Stimulated activated naive CD8-positive, alpha-beta T cell treated with anti-CD3 and anti-CD28 coated beads, Interleukin-15, amount 100 ng/mL, for 72 hours (primary cell): ENCODE measurements at places on chromosomes 6 and 20.
A peak's percentile ranks its signal among the peaks of the same experiment; 100 is the strongest.

- peak; percentile 52 for DNase-seq
These were observed 19.4 kb upstream of the MUC21 start for GRCh38 chr6:30964075-30964474.

- DNase-seq, result no peak
These were observed 116.2 kb downstream of the LCA5 start for GRCh38 chr6:79421001-79421411.

DNA sequence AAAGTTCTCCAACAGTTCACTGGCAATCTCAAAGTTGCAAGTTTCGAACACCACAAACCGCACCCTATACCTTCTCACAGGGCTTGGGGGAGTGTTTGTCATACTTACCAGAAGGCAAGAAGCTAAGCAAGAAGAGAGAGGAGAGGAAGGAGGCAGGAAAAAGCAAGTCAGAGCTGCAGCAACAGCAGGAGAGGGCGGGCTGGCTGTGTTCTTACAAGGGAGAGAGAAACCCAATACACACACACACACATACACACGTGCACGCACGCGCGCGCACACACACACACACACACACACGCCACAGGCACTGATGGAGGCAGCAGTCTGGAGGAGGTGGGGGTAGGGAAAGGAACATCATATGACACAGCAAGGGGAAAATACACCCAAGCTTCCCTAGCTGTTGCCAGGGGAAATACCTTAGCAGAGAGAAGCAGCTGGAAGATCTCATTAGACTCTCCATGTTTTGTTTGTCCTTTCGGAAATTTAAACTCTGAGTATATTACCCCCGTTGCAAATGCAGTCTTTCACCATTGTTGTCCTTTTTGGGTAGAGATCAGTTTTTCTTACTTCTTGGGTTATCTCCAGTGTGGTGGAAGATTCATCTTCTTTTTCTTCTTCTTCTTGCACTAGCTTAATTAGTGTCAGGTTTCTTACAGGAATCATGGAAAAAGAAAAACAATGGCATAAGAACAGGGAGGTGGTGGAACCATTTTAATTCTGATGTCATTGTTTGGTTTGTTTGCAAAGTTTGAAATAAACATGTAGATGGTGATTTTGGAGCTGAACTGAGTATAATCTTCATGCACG, at the start of gene TXLNB:
Gene TXLNB, minus strand, starts transcription at position 186 of the 807 bp plus-strand sequence. CDS start 3,099 bp downstream, outside the sequence.
- peak; percentile 87 for DNase-seq

GRCh38 chr6:53282741-53283140, 66.0 kb downstream of the ELOVL5 start:
- DNase-seq, result no peak

DNA sequence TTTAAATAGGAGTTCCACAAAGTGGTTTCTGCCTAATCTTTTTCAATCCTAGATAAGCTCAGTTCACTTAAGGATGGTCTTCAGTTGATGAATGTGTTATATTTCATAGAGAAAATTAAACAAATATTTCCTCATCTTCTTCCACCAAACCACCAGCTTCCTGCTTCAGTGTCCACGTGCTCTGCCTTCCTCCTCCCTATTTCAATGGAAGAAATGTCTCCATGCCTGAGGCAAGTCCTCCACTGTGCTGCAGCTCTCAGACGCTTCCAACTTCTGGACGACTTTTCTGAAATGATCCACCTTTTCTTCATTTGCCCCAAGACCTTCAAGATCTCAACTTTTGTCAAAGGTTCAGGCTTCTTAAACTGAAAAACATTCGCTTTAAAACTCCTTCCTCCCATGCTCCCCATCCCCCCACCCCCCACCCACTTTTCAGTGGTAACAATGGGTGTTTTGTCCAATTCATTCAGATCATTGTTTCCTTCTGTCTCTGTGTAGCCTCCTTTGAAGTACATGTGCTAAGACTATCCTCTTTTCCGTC, 25.3 kb upstream of the FABP7 start:
- DNase-seq, result no peak

GRCh38 chr6:151813858-151814257, 6.4 kb downstream of the ESR1 start:
- no peak for DNase-seq

DNA sequence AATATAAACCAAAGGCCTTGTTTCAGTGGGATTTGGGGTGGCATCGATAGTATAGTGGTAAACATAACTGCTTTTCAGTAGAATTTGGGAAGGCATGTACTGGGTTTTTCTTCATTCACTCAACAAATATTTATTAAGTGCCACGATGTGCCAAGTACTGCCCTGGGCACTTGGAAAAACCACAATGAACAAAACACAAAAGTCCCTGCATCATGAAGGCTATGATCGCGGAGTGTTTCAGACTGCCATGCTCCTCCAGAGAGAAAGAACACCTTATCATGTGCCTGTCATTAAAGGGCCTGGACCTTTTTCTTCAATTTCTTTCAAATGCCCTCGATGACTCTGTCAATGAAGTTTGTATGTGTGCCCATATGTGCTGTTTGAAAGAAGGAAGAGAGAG, 59.2 kb upstream of the CEP85L start:
- no peak for DNase-seq

DNA sequence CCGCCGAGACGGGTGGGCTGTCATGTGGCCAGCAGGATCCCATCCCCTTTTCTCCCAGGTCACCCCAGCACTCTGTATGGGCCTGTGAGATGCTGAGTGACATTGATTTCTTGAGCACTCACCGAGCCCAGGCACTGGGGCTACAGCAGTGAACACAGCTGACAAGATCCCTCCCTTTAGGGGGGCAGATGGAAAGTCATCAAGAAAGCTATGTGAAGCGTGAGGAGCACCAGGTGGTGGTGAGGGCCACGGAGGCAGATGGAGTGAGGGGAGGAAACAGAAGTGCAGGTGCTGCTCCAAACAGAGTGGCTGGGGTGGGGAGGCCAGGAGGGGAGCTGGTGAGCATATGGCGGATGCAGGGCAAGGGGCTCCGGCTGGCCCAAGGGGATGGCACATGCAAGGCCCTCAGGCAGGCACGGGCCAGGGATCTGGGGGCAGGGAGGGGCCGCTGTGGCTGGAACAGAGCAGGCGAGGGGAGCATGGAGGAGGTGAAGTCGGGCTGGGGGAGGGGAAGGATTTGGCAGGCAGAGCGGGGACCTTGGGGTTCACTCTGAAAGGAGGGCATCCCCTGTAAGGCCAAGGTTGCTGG, 184.0 kb downstream of the BMP7 start:
- no peak for DNase-seq

DNA sequence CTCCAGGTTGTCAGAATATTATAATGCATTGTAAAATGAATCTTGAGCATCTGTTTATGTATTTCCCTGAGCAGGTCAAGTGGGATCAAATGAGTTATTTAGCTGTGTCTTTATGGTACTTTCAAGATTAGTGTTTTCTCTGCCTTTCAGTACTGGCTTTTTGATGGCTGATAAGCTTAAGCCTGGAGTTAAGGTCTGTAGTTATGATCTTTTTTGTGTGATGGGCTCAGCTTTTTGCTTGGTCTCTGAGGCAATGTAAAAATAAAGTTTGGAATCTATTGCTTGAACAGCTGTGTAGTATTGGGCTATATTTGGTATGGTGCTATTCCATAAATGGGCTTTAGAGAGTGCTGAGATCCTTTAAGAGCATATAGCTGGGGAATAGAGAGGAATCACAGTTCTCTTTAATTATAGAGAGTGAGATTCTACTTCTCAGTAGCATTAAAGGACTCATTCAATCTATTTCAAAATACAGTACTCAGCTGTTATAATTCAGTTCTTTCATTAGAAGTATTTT, 40.7 kb downstream of the ZNF451 start:
- no peak for DNase-seq

DNA sequence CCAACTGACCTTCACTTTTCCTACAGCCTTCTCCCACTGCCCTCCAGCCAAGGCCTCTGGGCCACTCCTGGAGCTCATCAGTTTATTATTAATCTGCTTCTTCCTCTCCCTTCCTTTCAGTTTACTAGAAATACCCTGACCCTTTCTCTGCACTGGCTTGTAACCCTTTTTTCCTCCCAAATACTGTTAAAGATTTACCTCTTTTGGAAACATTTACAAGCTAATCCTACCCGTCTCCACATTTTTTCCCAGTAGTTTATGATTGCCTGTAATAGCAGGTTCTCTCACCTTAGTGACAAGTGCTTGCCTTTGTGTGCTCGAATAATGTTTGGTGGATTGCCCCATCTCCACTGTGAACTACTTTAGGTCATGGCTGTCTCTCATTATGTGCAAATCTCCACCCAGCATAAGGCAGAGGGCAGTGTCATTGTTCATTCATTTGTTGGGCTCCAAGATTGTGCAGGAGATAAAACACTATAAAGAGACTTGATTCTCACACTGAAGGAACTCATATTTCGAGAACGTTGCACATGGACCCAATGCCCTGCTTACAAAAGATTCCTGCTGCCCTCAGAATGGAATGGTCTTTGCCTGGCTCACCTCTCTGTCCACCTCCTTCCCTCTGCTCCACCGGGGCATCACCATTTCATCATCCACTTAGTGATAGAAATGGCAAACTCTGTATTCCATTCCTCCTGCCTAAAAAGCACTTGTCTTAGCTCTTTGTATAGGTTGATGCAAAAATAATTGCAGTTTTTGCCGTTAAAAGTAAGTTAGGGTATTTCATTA, 491.1 kb downstream of the UTRN start:
- no peak for DNase-seq

- DNase-seq, result no peak
These were observed 169.8 kb downstream of the PTPRK start for GRCh38 chr6:128350416-128351254.

- DNase-seq, result no peak
These were observed 301.8 kb upstream of the ID4 start for GRCh38 chr6:19535351-19535750.

- no peak for DNase-seq
These were observed 56.6 kb downstream of the PHF20 start for GRCh38 chr20:35828434-35828833.

DNA sequence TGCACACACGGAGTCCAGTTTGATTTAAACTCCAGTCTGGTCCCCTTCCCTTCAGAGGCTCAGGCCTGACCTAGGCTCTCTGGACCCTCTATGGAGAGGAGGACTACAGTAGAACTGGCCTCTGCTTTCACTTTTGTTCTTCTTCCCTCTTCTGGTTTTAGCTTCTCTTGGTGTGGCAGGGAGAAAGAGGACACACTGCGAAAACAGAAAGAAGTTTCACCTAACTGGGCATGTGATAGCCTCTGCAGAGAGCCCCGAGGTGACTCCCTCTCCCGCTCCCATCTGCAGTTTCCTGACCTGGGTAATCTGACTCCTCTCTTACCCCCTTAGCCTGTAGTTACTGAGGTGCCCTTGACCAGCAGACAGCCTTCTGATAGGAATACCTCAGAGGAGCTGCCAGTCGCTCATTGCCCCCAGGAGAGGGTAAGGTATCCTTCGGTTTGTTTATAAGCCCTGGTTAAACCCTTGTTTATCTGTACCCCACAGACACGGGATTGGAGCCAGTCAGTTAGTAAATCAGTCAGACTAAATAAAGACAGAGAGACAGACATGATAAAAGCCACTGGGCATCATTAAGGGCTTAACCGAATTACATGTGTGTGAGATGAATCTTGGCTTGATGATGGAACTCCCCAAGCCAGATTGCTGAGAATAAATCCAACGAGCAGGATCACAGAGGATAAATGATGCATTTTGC, 12.0 kb upstream of the DTNBP1 start:
- no peak for DNase-seq

- DNase-seq, result no peak
These were observed 33.2 kb upstream of the ADGRF5 start for GRCh38 chr6:46954837-46955451.

DNA sequence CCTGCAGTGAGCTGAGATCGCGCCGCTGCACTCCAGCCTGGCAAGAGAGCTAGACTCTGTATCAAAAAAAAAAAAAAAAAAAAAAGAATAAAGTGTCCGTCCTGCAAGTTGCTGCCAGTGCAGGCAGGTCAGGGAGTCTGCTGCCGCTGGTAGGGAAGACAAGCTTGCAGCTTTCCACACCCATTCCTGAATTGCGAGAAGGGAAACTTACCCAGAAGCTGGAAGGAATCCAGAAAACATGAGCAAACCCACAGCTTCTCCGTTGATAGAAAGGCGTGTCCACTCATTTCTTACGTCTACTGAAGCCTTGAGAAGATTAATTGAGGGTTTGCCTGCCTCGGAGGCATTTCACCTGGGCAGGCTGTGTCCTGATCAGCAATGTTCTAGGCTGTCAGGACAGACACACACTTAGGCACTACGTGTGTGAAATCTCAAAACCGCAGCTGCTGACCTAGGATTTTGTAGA, 61.6 kb upstream of the DSP start:
- DNase-seq, result no peak

GRCh38 chr20:46438156-46438750, 31.8 kb upstream of the ELMO2 start:
- no peak for DNase-seq

DNA sequence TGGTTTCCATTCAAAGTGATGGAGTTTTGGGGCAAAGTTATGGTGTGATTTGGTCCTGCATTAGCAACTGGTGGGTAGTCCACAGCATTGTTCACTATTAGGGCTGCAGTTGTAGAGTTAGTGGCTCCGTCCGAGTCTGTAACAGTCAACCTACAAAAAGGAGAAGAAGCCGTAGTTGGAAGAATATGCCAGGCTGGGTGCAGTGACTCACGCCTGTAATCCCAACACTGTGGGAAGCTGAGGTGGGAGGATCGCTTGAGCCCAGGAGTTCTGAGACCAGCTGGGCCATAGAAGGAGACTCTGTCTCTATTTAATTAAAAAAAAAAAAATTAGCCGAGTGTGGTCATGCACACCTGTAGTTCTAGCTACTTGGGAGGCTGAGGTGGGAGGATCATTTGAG, 69.5 kb downstream of the KIAA0319 start:
- DNase-seq, result no peak

GRCh38 chr20:3247638-3248037, 8.6 kb upstream of the SLC4A11 start:
- DNase-seq, result no peak

DNA sequence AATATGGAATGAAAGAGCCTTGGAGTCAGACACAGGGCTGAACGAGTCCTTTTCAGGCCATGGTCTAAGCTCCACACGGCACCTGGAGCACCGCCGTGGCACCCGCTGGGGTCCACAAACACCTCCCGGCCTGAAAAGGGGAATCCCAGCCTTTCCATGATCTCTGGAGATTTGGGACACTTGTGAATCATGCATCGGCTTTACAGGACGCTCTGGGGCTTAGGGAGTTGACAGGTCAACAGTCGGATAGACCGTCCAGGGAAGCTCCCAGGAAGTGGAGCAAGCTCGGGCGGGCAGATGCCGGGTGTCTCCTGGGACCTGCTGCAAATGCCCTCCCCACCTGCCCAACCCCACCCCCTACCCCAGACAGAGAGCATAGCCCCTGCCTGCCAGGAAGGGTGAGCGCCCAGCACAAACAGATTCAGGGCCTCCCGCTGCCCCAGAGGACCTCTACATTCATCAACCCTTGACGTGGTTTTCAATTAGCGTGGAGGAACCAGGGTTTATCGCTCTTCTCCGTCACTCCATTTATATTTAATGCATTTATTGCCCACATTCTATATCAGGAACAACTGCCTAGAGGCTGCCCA, 53.6 kb downstream of the YTHDF1 start:
- no peak for DNase-seq
